ENCODE measurements at places on chromosomes 7 and 10.

DNA sequence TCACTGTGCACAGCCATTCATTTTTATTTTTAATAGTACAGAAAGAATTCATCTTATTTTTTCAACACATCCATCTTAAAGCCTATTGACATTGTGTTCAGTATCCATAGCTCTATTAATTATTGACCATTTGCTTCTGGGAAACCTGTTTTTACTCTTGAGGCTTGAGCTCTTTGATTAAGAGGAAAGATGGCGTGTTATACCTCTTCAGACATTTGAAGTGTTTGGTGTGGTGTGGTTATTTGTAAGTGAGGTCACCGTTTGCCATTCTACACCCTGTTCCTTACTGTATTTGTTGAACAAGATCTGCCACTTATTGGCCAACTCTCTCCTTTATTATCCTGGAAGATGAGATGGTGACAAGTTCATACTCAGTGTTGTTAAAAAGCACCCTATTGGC lies 18.4 kb downstream of the C7orf57 start:
- no peak for DNase-seq

DNA sequence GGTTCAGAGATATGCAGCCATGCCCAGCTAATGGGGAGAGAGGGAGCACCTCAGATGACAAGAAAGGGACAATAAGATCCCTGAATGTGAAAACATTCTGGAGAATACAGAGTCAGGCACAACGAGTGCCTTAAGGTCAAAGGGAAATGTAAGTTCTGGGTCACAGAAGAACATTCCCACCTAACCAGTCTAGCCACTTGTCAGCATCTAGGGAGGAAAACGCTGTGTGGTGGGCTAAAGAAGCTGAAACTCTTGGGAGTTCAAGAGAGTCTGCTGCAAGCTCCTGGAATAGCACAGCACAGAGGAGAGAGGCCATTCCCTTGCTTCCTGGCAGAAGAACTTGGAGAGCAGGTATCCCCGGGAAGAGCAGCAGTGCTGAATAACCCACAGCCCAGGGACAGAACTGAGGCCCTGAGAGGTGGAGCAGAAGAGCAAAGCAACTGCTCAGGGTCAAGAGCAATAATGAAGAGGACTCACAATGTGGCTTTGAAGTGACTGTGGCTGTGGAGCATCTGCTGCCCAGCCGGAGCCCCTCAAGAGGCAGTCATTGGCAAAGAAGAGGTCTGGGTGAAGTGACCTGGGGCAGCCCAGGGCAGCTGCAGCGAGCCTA lies 182.3 kb downstream of the NPSR1 start:
- DNase-seq, result no peak

- no peak for DNase-seq
Observed at GRCh38 chr7:141593134-141593533, 41.9 kb downstream of the AGK start.

DNA sequence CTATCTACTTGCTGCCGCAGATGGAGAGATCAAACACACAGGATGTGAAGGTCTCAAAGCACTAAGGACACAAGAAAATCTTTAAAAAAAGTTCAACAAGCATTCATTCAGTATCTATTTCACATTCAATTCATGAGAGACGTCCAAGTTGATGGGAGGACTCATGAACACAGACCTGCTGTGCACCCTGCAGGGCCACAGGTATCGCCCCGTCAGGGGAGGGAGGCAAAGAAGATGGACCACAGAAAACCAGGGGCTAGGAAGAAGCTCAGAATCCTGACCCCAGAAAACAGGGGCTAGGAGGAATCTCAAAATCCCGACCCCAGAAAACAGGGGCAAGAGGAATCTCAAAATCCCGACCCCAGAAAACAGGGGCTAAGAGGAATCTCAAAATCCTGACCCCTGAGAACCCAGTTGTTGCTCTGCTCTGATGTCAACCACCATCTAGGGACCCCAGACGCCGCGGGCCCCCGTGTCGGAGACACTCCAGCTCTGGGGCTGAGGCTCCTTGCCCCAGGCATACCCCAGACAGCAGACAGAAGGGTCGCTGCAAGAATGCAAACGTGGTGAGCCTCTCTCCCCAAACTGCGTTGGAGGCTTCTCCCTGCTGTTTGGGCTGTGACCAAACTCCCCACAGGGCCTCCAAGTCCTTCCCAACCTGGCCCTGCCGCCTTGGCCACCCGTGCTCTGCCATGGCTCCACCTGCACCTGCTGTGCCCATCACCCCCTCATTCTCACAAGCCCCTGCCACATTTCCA lies 197.6 kb downstream of the DIP2C start:
- DNase-seq, result no peak

- no peak for DNase-seq
Observed at GRCh38 chr10:119005362-119006043, 24.0 kb upstream of the NANOS1 start.

DNA sequence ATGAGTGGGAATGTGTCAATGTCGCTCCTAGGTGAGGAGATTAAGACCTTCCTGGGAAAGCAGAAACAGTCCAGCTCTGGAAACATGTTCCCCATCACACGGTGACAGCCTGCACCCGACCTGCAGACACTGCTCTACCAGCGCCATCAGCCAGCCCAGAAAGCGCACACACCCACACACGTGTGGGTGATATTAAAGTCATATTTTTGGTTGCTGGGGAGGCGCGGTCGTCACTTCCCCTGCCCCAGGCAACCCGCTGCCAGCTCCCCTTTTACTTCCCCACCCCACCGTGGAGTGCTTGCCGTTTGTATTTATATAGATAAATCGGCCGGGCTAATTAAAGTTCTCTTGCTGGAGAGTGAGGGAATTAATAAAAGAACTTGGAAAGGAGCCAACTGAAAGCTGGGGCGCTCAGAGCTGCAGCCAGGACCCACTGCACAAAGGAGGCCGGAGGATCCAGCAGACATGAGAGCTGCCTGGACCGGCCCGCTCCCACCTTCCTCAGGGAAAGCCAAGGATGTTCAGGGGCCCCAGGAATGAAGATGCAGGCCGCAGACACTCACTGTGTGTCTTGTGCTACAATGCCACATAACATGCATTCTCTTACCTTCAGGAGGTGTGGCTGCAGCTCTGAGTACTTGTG lies 145.2 kb upstream of the UNC5B start:
- no peak for DNase-seq

GRCh38 chr7:26345202-26345601 lies 53.5 kb downstream of the SNX10 start:
- DNase-seq, result no peak

- no peak for DNase-seq
Observed at GRCh38 chr7:112371701-112372100, 78.6 kb upstream of the IFRD1 start.

- no peak for DNase-seq
Observed at GRCh38 chr7:40775877-40776276, 641.1 kb downstream of the SUGCT start.

GRCh38 chr10:101060951-101061623 lies 702 bp upstream of the KAZALD1 start:
- peak; percentile 85 for DNase-seq

- DNase-seq, result no peak
Observed at GRCh38 chr7:100687751-100688300, 6.2 kb downstream of the GIGYF1 start.

DNA sequence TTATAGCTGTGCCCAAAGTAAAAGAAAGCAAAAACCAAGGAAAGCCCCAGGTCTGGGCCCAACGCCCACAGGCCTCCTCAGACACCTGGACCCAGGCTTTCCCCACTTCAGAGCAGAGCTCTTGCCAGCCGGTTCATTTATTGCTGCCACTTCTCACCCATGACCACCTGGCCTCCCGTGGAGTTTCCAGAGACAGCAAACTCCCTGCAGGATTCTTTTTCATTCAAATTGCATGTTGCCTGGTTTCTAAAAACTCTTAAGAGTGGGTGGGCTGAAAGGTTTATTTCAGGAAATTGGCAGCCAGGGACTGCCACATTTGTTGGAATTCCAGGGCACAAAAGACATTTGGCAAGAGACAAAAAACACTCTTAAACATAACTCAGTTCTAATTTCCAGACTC lies 4.7 kb downstream of the VOPP1 start:
- DNase-seq, result no peak

GRCh38 chr7:26369593-26369992 lies 77.9 kb downstream of the SNX10 start:
- no peak for DNase-seq

DNA sequence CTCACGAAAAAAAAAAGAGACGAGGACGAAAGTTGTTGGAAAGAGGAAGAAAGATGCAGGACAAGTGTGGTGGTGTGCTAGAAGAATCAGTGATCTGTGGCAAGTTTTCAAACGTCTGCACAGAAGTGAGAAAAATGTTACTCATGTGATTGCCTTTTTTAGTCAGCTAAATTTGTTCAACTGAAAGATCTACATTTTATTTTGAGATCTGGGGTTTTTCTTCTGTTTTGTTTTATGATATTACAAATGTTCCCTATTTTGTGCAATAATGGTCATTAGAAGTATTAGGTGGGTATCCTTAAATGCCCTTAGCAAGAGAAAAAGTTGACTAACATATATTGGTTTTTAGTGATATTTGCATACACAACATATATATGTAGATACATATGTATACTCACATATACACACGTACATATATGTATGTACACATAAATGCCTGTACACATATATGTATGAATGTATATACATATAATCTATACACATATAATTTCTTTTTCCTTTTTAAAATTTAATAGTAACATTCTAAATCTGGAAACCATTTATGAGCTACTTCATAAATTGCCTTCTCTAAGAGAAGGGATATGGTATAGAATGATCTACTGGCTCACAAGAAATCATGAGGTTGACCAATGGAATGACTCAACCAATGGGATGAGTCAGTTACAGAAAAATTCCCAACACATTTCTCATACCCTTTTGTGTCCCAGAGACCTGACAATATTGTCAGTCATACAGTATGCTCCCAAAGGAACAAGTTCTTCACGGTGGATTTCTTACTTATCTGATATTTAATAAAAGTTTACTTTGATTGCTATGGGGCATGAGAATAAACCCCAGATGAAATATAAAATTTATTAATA lies 38.4 kb downstream of the SLC39A12 start:
- no peak for DNase-seq

DNA sequence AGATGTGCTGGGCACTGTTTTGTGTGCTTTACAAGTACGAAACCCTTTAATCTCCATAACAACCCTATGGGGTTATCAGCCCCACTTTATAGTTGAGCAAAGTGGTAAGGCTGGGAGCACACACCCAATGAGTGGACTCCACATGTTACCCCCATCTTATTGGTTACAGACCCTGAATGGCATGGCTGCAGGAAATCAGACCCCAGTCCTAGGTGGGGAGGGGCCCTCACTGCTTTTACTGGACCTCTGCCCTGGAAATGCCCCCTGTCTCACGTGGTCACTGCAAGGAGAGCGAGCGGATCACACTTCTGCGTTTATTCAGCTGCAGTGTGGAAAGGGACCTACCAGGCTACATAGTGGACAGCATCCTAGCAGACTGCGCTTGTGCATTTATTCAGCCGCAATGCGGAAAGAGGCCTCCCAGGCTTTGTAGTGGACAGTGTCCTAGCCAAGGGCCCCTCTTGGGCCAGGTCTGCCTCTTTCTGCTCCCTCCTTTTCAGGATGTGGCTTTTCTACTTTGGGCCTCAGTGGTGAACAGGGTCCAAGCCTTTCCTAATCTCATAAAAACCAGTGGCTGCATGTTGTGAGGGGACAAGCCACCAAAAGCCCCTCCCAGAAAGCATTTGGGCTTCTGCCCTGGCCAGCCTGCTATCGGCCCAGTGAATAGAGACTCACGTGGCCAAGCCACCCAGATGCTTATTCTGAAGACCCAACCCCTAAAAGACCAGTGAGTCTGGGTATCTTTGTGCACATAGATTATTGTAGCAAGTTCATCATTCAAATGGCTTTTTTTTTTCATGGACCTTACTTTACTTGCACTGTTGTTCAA lies 405.7 kb upstream of the RNF32 start:
- DNase-seq, result no peak

- no peak for DNase-seq
Observed at GRCh38 chr10:67697724-67698131, 1.7 kb upstream of the CTNNA3 start.

DNA sequence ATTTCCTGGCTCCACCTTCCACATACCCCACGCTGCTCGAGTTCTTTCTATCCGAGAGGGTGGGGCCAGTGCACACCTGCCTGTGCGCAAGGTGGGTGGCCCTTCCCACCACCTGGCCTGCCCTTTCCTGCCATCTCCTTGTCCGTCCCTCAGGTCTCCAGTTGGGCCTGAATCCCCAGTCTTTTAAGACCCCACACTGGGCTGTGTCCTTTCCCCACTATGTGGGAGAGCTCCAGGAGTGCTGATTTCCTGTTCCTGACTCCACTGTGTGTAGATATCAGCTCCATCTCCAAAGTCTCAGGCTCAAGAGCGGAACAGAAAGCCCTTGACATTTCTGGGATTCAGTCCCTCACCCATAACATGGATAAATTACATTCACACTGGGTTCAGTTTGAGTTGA lies 20.1 kb downstream of the LHPP start:
- no peak for DNase-seq

DNA sequence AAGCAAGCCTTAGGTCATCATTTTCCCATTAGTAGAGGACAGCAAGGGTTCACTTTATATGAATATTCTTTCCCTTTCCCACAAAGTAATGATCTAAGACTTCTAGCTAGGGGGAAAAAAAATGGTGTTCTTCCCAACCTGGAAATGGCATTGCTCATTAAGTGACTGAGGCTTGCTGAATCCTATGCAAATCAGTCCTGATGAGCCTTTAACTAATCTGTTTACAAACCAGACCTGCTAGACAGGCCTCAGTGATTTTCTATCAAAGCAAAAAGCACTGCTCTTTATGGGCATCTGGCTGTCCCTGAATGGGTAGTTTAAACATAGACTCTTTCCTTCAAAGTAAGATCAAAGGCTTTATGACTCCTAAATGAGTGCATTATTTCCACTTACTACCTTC lies 146.3 kb downstream of the HIBADH start:
- DNase-seq, result no peak

DNA sequence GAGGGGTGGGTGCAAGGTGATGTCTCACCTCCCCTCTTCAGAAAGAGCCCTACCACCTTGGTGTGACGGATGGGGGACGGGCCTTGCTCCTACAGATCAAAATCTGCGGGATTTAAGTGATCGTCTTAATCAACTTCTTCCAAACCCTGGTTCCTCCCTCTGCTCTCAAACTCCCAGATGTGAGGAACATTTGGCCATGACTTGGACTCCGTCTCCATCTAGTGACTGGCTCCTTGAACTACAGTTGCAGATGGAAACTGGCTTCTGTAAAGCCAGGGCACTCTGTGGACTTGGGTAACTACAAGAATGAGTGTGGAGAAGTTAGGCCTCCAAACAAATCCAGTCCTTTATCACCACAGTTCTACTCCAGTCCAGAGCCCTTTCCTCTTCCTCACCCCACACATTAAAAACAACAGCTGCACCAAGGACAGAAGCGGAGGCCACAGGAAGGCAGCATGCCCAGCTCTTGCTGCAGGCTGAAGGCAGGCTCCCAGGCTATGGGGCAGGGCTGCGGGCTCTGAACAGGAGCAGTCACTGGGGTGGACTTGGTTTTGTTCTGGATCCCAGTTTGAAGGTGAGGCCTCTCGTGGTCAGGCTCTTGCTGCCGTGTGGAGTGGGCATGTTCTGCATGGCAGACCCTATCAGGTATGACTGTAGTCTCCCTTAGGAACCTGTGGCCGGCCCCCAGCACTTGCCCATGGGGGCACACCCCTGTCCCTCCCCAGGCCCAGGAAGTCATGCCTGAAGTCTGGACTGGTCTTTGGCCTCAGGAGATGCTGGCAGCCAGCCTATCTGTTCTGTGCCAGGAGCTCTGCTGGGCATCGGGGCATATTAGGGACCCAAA lies 79.4 kb downstream of the VWC2 start:
- DNase-seq, result no peak

- no peak for DNase-seq
Observed at GRCh38 chr7:154837622-154838021, 165.3 kb downstream of the PAXIP1 start.

GRCh38 chr10:131246089-131246488 lies 65.4 kb downstream of the TCERG1L start:
- no peak for DNase-seq
